ENCODE measurements at places on chromosomes 7 and 10.

GRCh38 chr10:62019013-62019684, 117.7 kb downstream of the ARID5B start:
- DNase-seq, result no peak

GRCh38 chr10:46555366-46555712, 1.1 kb downstream of the GPRIN2 start:
- no peak for DNase-seq

DNA sequence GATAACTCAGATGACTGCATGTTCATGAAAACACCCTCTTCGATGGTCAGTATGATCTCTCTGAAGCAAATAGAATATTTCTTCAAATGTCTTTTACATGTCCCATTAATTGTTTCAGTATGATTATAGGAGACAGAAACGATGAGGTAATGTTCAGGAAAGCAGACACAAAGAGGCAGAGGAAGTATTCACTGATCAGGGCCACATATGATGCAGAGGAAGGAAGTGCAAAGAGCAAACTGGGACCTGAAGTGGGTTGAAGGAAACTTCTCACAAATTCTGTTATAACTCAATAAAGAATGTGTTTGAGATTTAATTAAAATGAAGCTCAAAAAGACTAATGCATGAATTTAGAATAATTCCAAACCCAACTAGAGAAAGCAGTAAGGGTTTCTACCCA, 70.5 kb downstream of the TES start:
- DNase-seq, result no peak

DNA sequence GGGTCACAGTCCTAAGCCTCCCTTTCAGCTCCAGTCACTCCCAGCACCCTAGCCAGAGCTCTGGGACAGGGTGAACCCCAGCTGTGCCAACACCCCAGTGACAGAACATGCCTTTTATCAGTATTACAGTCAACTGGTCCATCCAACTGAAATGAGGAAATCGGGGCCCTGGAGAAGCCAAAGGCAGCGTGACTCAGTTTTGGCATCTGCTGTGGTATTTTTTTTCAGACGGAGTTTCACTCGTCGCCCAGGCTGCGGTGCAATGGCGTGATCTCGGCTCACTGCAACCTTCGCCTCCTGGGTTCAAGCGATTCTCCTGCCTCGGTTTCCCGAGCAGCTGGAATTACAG, 3.4 kb upstream of the CLDN15 start:
- no peak for DNase-seq

DNA sequence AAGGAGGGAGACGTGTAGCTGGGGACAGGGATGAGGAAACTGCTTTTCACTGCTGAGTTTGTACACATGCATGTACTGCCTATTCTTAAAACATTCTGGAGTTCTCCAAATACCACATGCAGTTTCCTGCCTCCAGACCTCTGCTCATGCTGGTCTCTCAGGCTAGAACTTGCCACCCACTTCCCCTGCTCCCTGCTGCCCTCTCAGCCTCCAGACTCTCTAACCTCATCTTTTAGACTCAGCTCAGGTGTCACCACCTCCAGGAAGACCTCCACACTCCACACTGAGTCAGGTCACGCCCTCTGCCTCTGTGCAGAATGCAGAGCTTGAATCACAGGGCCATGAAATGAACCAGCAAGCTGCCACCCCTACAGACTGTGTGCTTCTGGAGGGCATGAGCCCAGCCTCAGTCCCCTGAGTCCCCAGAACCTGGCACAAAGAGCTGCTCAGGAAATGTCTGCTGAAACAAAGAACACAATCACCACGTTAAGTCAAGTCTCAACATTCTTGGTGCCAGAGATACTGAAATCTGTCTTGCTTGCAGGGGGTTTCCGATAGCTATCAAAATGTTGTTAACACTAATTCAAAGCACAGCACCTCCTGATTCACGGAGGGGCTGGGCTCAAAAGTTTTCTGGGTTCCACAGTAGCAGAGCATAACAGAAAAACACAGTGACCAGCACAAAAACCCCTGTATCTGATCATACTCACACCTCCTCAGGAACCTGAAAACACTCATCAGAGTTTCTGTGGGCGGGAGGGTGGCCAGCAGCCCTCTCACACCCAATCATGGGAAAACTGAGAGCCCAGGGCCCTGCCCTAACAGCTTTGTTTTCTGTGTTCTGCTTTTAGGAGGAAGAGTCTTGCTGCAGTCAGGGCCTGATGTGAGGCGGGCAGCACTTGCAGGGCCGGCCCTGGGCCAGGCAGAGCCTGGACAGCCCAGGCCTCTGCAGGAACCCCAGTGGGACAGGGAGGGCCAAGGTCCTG, 21.1 kb downstream of the FAM53B start:
- DNase-seq, result peak; percentile 69

GRCh38 chr10:126597211-126597610, 73.3 kb downstream of the C10orf90 start:
- no peak for DNase-seq

GRCh38 chr10:17784688-17785087, 24.5 kb upstream of the MRC1 start:
- no peak for DNase-seq

DNA sequence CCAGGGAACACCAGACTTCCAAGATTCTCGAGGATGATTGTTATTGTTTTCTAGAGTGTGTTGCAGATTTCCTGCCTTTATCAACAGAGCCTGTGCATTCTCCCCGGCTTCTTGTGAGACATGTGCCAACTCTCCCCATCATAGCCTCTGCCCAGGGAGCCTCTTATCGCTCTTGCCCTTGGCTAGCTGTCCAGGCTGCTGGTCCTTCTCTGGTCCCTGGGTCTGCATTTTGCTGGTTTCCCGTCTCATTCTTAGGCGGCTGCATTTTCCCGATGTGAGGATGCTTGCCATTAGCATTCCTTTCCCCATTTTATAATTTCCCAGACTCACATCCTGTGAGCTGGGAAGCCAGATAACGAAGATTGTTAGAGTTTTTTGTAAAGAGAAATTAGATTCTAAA, 15.2 kb downstream of the SLC13A4 start:
- DNase-seq, result no peak

Data from stimulated activated CD8-positive, alpha-beta memory T cell treated with anti-CD3 and anti-CD28 coated beads, Interleukin-15, amount 100 ng/mL, for 48 hours (primary cell).